Fibroblast of the conjunctiva (primary cell): ENCODE measurements at places on chromosomes 13 and 19.

DNA sequence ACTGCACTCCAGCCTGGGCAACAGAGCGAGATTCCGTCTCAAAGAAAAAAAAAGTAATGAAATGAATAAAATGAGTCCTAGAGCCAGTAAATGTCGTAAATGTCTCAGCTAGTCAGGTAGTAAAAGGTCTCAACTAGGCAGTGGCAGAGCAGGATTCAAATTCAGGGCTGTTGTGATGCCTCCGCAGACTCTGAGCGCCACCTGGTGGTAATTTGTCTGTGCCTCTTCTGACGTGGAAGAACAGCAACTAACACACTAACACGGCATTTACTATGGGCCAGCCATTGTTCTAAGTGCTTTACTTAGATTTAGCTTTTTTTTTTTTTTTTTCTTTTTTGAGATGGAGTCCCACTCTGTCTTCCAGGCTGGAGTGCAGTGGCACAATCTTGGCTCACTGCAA, 30.2 kb downstream of the CYP2F1 start:
- peak; percentile 68 for DNase-seq

GRCh38 chr13:40236566-40237168, 429.8 kb downstream of the FOXO1 start:
- DNase-seq = peak; percentile 55

DNA sequence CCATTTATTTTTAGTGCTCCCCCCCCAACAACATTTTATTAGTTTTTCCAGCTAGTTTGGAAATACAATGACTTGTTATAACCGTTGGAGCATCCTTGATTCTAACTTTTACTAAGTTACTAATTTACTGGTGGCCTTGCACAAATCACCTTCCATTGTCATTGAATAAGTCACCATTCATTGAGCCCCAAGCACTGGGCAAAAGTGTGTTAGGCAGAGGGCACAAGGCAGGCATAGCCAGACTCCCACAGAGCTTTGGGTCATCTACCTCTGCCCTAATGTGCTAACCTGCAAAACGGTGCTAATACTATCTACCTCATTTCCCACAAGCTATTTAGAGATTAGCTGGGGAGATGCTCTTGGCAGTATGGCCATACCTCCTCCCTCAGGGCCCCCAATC, 86.8 kb upstream of the RNF113B start:
- no peak for DNase-seq

- DNase-seq = no peak
These were observed 19.9 kb upstream of the GDF15 start for GRCh38 chr19:18366021-18366435.

DNA sequence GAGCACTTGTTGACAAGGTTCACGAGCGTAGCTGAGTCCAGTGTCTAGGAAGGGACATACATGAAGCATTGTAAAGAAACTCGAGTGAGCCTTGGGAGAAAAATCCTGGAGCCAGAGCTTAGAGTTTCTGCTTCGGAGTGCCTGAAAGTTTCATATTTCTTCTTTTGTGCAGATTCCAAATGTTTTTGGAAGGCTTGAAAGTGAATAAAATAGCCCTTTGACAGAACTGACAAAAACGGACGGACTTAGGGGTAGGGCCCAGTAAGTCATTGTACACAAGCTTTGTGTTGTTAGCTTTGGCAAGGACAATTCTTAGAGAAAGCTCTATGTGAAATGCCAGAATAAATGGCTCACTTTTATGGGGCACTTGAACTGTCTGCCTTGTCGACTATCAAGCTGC, 2.8 kb downstream of the RNF113B start:
- DNase-seq = no peak

- peak; percentile 87 for DNase-seq
These were observed 11.1 kb downstream of the LYL1 start for GRCh38 chr19:13091400-13092157.

DNA sequence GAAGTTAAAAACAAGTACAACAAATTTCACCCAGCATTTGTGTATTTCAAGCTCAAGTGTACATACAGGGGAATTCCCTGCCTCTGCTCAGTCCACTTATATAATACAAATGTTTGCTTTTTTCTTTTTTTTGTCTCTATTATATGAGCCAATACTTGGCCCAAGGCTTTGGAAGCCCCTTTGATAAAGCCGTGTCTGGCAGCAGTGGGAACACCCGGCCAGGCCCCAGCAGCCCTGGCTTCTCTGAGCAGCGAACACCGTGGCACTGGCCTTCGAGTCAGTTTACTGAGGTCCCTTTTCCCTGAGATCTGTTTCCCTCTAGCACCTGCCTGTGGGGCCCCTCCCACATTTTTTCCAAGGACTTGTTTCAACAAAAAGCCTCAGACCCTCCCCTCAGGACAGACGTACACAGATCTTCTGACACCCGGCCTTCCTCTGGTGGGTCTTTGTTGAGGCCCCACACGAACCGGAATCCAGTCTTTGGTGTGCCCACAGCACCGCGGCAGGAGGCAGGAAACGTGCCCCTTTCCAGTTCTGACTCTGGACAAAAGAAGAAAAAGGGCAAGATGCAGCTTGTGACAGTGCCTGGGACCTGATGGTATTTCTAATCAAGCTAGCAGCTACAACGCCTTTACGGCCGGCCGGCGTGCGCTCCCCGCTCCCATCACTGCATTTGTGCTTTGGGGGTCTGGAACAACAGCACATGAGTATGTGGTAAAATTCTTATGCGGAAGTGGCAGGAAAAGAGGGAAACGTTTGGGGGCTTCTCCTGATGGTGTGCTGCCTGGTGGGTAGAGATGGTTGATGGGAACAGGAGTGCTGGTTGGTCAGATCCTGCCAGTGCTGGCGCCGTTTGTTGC, 13.8 kb downstream of the SIPA1L3 start:
- no peak for DNase-seq

DNA sequence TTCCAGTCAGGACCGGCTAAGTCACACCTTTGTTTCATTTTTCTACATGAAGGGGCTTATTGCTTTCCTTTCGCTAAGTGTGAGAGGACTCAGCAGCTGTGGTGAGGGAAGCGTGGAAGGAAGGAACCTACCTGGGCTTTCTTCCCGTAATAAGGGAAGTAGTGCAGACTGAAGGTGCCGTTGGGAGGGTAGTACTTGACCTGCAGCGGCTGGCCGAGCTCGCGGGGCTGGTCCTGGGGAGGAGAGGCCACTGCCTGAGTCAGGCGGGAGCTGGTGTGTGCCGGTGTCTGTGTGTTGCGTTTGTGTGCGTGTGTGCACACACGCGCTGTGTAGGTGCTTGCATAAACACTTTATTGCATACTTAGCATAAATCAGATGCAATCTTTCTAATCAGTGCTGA, 7.7 kb downstream of the ATP4B start:
- no peak for DNase-seq

DNA sequence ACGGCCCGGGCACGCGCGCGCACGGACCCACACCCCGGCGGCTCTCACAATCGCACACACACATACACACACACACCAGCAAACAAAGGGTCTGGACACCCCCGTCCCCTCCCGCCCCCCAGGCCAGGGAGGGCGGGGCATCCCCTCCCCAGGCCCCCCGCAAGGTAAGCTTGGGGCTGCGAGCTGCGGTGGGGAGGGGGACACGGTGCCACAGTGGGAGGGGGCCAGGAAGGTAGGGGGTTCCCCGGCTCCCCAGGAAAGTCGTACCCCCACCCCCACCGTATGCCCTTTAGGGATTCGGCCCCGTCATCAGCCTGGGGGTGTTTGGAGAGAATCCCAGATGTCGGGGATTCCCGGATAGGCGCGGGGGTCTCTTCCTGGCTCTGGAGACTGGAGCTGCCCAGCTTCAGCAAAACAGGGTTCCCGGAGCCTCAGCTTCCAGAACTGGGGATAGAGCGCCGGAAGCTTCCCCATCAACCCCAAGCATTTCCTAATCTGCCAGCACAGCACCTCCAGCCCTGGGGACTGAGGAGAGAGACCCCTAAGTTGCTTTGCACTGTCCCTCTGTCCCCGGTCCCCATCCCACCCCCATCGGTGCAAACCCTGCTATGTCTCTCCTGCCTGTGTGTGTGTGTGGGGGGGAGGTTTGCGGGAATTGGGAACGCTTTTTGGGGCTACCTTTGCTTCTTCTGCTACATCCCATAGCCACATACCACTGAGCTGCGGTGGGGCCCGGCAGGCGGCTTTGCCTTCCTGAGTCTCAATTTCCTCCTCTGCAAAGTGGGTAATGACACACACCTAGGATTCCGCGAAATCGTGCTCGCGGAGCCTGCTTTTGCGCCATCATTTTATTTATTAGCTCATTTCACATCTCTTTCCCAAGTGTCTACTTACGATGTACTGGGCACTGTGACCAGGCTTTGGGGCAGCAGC, 1.8 kb upstream of the CDC37 start:
- no peak for DNase-seq

DNA sequence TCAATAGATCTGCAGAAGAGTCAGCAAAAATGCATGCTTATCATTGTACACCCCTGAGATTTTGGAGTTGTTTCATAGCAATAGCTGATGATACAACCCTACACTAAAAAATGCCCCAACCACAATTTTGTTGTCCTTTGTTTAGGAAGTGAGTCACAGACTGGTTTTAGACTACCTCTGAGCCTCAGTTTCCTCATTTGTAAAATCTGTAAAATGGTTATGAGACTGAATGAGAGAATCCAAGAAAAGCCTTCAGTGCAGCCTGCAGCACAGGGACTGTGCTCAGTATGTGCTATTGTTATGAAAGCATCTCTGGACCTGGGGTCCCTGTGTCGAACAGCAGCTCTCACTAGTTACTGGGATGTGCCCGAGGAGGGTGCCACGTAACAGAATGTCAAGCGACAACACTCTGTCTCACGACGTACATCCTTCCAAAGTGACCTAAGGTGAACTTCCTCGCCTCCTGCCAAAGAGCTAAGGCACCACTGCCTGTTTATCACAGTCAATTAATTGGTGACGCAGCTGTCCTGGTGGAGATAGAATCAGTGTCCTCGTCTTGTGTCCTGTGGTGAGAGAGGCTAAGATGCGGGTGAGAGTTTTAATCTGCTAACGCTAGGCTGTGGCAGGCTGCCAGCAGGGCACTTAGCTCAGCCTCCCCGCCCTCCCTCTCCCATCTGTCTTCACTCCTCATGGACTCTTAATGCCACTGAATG, 18.1 kb downstream of the DHRS12 start:
- no peak for DNase-seq

- no peak for DNase-seq
These were observed 71.8 kb upstream of the POMP start for GRCh38 chr13:28587174-28587540.

DNA sequence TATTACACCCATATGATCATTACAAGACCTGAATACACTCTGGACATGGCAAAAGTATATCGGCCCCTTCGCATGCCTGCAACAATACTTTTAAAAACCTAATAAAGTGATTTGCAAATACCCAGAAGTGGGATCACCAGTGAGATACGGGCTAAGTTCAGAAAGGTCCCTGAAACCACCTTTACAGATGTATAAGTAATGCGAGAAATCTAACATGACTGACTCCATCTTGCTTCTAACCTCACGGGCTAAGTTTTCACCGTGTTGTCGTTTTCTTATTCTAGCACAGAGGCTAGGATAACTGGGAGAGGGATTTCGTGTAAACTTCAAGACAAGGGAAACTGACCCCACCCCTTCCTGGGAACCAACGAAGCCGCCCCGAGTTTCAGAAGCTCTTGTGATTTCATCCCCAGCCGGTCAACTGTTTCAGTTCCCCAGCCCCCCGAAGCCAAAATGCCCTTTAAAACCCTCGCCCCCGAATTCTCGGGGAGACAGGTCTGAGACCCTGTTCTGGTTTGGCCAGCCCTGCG, 703 bp downstream of the NEK3 start:
- DNase-seq = peak; percentile 18

DNA sequence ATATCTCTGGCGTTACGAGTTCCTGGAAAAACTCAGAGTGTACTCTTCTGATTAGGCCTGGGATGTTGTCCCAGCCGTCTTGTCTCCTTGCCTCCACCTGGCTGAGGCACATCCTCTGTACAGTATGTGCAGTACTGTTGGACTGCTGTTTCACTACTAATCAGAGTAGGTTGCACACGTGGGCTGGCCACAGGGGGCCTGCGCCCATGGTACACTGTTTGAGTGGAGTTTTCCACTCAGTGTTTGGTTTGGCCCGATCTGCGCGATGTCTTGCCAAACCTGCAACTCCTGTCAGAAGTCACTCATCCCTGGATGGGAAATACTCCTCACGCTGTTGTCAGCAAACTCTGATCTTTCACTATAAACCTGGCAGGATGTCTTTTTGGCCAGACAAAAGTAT, 189.6 kb upstream of the CSNK1A1L start:
- no peak for DNase-seq
